Nucleus accumbens (tissue), 56 donors: ENCODE measurements at places on chromosomes 1 and 21.

- DNase-seq: no peak
These were observed 15.9 kb upstream of the RAB4A start for GRCh38 chr1:229254910-229255541.

DNA sequence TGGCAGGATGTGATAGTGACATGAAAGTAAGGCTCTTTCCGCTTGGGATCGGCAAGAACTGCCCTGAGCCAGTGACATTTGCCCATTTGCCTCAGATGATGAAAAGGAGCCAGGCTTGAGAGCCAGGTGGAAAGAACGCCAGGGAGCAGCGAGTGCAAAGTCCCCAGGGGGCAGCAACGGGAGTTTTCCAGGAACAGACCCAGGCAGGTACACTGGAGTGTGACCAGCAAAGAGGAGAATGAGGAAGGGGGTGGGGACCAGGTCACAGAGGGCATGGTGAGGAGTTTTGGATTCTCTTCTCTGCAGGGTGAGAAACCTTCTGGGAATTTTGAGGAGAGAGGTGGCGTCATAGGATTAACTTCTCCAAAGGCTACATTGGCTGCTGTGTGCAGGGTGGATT is 10.8 kb upstream of the ETS2 start:
- DNase-seq: no peak

GRCh38 chr1:7454895-7455784 is 316.0 kb upstream of the VAMP3 start:
- DNase-seq: no peak

GRCh38 chr1:43123031-43123430 is 49.1 kb downstream of the EBNA1BP2 start:
- no peak for DNase-seq

DNA sequence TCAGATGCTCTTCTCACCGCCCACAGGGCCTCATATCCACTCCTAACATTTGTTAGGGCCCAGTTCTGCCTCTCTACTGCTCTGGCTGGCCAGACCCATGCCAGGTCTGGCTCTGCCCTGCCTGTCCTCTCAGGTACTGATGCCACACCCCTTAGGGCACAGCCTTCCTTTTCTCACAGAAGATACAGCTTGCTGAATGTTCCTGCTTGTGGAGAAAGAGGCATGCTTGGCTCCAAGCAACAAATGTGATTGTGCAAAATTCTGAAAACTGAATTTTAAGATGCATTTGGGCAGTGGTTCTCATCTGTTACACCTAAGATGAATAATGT is 178.1 kb downstream of the TGFBR3 start:
- DNase-seq: no peak

- DNase-seq: no peak
These were observed 5.0 kb upstream of the KCNE1 start for GRCh38 chr21:34517039-34517438.

DNA sequence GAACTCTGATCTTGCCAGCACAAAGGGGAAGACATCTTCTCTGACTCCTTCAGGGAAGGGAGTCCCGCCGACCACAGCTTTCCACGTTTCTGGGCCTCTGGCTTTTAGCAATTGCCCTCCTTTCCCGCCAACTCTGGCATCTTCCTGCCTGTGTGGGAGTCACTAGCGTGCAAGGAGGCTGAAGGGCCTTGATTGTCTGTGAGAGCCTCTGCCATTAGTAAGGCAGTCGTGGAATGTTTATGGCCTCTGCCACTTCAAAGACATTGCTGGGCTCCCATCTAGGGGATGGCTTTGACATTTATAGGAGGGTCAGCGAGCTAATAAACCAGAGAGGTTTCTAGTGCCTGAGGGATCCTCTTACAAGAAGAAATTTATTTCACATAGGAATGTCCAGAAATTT is 14.3 kb upstream of the PROK1 start:
- no peak for DNase-seq

- DNase-seq: no peak
These were observed 244.8 kb downstream of the SMYD3 start for GRCh38 chr1:246262281-246262680.

DNA sequence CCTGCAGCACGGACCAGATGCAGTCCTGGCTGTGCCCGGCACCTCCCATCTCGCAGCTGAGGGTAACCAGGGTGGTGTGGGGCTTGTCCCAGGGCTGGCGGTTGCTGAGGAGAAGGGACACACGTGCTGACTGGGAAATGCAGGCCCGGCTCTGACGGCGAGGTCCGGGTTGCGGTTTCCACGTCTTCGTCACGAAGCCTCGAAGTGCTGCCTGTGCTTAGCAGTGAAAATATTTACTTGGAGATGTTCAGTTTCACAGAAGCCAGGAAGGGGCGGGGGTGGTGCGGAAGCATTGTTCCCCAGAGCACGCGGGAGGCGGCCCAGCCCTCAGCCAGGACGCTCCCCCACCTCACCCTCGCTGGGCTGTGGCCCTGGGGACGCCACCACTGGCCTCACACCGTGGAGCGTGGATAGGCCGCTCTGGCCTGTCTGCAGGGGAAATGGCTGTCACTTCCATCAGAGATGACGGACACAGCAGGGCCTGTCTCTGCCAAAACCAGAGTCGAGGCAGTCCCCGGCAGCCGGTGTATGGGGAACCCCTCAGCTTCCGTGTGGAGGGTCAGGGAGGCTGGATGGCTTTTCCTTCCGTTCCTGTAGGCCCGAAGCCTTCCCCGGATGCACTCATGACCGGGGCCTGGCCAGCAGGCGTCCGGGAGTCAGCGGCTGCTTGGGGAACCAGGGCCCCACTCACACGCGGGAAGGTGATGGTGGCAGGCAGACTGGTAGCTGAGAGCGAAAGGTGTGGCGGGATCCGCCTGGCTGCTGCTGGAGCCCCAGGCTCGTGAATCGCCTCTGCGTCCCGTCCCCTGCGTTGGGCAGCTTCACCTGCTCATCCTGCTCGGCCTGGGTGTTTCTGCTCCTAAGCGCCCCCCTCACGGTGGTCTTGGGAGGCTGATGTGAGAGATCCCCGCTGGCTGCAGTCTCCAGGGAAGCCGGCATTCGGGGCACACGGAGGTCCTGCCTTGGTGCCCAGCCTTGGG is 14.7 kb upstream of the POFUT2 start:
- no peak for DNase-seq
